Astrocyte of the hippocampus (primary cell): ENCODE measurements at places on chromosomes 6 and 20.

- DNase-seq, result no peak
Measured at GRCh38 chr6:74069089-74069581, 373.1 kb downstream of the CD109 start.

DNA sequence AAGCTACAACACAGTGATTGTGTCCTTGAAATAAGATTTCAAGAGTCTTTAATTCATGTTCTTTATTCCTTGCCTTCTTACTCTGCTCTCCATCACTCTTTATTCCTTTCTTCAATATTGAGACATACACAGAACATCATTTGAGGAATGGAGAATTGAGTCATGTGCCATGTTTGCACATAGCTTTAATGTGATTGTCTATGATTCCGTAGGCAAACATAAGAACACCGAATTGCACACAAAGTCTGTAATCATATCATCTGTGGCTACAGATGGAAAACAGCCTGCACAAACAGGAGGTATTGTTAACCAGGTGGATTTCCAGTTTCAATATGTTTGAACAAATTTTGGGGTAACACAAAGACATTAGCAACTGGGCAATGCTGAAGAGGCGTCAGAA lies 571.6 kb upstream of the GJE1 start:
- DNase-seq, result no peak

- DNase-seq, result peak; percentile 43
Measured at GRCh38 chr6:151025076-151025475, 159.6 kb downstream of the MTHFD1L start.

DNA sequence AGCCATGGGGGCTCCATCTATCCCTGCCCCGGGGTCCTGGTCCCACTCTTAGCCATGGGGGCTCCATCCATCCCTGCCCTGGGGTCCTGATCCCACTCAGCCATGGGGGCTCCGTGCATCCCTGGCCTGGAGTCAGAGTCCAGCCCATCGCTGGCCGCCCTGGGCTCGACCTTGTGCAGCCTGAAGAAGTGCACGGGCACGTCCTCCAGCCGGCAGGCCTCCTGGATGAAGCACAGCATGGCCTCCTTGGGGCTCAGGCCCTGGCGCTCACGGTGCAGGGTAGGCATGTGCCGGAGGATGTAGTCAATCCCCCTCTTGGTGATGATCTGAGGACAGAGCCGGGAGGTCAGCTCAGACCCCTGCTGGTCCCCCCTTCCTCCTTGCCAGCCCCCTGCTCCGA lies 15.6 kb downstream of the FRMD1 start:
- DNase-seq, result no peak

DNA sequence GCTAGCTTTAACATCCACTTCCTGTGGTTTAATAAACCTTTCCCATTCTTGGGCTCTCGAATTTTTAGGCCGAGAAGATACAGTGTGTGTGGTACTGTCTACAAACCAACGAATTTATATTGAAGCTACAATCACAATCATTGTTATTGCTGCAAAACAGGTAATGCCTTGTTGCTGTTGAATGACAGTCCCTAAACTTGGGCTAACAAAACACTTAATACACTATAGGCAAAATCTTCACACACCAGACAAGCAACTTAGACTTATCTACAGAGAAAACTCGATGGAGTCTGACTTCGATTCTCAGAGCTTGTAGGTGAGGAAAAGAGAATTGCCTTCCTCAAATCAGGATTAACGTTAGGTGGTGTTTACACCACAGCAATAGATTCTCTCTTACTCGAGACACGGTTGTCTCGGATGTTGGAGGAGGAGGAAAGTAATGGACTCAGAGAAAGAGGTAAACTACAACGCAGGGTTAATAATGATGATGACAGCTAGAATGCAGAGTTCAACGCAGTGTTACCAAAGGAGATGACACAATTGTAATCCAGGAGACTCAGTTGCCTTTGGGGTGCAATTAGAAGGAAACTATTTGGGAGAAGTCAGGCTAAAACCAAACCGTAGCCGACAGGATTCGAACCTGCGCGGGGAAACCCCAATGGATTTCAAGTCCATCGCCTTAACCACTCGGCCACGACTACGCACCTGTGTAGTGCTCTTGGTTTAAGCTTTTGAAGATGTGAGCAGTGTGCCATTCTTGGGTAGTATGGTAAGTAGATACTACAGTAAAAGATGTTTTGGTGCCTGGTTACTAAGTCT lies 32.5 kb upstream of the ZNF184 start:
- peak; percentile 26 for DNase-seq
